ENCODE measurements at places on chromosomes 5 and 9.

DNA sequence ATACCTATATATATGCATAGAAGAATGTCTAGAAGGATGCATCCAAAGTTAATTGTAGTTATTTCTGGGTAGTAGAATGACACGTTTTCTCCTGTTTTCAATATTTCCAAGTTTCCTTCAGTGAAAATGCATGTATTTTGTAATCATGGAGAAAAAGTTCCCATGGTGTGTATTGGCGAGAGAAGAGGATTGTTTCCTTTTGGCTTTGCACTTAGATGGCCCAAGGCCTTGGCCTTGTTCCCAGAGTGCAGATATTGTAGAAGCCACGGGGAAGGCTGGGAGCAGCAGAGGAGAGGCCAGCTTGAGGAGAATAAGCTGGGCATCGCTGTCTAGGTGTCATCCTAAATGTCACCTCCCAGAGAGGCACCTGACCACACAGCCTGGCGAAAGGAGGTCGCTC lies 44.0 kb downstream of the IRF1 start:
- DNase-seq = no peak

DNA sequence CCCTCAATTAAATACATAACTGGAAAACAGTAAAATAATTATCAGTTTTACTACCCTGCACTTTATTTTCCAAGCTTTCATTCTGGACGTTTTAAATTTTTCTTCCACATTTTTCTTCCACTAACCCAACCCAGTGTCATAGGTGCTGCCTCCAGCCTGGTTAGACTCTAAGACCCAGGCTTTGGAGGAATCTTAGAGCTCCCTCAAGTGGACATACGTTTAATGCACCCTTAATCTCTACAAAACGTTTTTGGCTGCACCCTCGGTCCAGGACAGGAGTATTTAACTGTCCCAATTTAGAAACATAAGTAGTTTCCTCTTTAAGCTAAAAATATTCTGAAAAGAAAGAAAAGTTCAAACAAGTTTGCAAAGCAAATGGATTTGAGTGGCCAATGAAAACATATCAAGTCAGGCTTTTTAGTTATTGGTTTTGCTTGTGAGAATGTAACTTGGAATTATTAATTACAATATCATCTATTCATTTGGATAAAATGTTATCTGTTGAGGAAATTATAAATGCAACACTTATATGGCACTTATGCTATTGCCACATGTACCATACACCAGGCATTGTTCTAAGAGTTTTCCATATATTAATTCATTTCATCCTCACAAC lies 38.9 kb downstream of the CDH6 start:
- DNase-seq = no peak

DNA sequence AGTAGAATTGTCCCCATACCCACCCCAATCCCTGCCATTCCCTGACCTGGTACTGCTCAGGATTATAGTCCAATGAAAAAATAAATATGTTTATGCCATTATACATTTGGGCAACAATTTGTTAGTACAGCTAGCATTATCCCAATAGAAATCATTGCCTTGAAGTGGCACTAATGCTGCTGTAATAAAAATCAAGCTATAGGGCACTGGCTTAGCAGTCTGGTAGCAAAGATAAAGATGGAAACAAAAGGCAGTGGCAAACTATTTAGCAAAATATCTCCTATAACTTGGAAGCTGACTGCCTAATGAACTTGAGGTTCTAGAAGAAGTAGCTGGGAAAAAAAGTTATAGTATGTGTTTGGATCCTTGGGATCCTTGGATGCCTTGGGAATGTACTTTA lies 2.2 kb upstream of the TOPORS start:
- DNase-seq = no peak

GRCh38 chr9:7578951-7579350 lies 220.6 kb downstream of the DMAC1 start:
- DNase-seq = no peak

- no peak for DNase-seq
Observed at GRCh38 chr5:25020454-25020853, 375.7 kb upstream of the CDH10 start.

DNA sequence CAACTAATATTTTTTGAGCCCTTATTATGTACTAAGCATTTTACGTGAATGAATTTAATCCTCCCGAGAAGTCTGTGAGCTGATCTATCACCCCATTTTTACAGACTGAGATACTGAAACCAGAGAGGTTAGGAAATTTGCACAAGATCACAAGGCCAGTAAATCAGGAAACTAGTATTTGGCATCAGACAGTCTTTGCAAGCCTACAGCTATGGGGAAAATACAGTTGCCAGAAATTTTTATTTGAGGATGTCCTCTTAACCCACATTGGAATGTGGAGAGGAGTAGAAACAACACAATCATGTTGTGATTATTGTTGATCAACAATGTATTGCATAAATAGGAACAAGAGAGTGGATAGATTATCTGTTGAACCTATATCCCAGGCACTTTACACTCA lies 2.3 kb upstream of the SLC46A2 start:
- no peak for DNase-seq

GRCh38 chr5:178392386-178392785 lies 159.8 kb upstream of the PHYKPL start:
- no peak for DNase-seq

- DNase-seq = no peak
Observed at GRCh38 chr5:2958976-2959375, 207.5 kb upstream of the IRX2 start.

GRCh38 chr5:124054564-124054963 lies 542.6 kb downstream of the CSNK1G3 start:
- DNase-seq = no peak

DNA sequence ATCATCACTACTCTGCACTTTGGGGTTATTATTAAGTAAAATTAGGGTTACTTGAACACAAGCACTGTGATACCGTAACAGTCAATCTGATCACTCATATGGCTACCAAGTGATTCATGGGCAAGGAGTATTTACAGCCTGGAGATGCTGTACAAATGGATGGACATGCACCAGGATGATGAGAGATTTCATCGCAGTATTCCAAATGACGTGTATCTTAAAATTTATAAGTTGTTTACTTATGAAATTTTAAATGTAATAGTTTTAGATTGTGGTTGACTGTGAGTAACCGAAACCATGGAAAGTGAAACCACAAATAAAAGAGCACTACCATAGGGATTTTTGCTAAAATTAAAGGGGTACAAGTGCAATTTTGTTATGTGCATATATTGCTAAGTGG lies 462.2 kb upstream of the PTGER4 start:
- DNase-seq = no peak

GRCh38 chr9:19161257-19162025 lies 34.1 kb upstream of the PLIN2 start:
- DNase-seq = no peak

DNA sequence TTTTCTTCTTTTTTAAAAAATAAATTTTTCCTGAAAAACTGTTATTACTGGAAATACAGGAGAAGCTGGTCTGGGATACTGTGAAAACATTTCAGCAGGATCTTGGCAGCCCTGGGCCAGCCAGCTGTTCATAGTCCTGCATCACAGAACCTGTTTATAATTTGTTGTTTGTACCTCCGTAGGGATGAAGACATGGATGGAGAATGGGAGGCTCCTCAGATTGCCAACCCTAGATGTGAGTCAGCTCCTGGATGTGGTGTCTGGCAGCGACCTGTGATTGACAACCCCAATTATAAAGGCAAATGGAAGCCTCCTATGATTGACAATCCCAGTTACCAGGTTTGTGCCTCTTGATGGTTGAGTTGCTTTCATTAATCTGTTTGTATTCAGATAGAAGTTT lies 12.4 kb upstream of the MAML1 start:
- no peak for DNase-seq

- DNase-seq = no peak
Observed at GRCh38 chr9:13166996-13167395, 112.5 kb downstream of the MPDZ start.

DNA sequence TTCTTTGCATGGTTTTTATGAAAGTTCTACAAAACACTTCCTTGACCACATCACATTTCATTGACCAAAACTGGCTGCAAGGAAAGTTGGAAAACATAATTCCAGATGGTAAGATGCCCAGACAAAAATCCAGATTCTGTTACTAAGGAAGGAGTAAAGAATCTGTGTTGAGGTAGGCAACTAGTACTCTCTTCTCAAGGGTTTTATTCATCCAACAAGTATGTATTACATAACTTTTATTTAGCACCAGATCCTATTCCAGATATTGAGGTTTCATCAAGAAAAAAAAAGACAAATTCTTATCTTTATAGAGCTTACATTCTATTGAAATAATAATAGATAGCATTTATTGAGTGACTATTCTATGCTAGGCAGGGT lies 43.2 kb upstream of the UGCG start:
- DNase-seq = no peak

DNA sequence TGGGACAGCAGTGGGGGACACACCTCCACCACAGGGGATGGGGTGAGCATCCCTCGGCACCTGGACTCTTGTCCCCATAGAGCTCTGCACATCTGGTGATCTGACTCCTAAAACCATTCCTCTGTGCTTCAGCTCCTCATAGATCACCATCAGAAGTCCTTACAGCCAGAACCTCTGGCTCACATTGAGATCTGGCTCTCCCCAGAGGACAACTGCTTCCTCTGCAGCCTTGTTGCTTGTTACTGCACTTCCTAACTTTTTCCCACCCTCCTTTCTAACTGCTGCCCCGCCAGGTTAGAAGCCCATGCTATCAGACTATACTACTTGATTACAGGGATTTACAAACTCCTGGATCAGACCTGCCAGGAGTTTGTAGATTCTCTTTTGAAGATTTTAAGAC lies 64.5 kb downstream of the ARSB start:
- DNase-seq = no peak

Data from activated naive CD4-positive, alpha-beta T cell (primary cell).